ENCODE measurements at places on chromosomes 7 and 10.

- DNase-seq: no peak
Measured at GRCh38 chr7:11507929-11508328, 324.1 kb downstream of the THSD7A start.

- DNase-seq: no peak
Measured at GRCh38 chr10:79459243-79459642, 13.8 kb upstream of the ZCCHC24 start.

DNA sequence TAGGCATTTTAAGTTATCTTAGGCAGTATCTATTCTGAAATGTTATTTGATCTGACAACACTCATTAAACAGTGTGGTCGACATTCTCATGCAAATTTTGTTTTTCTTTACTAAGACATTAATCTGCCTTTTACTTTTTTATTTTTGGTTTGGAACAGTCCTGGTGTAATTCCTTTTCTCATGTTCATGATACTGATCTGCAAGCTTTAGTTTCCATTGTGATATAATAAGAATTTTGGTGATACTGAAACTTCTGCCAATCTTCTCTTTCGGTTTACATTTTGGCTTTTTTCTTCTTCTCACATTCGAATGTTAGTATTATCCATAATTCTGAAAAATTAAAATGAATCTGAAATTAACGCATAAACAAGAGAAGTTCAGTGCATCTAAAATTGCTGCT is 281.9 kb upstream of the MTPN start:
- DNase-seq: no peak

DNA sequence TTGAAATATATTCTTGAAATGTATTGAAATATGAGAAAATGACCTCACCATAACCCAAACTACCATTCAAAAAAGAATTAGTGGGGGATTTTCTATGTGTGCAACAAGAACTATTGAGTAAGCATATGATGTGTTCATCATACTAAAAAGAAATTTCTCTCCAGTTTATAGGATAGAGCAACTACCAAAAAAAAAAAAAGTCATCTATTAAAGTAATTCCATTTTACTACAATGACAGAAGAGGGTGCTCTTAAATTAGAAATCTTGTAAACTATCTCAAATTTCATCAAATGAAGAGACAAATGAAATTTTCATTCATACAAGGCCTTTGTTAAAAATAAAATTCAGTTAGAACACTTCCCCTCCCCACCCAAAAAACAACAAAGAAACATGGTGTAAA is 195.4 kb upstream of the PLXDC2 start:
- no peak for DNase-seq

- no peak for DNase-seq
Measured at GRCh38 chr10:19014498-19014897, 34.1 kb upstream of the MALRD1 start.

GRCh38 chr7:47087866-47088265 is 494.0 kb downstream of the TNS3 start:
- peak; percentile 28 for DNase-seq
